ENCODE measurements at places on chromosomes 5 and 9. TPM values are rescaled to one million over a fixed set of nuclear protein-coding genes. Genes with fewer than 3 reads are reported as not detected.

The SEMA6A gene
- 65.3 TPM for total RNA-seq

The SPATA9 gene
- total RNA-seq: not detected

The PIP5KL1 gene
- 3.2 TPM for total RNA-seq

The HAVCR2 gene
- total RNA-seq: 1.8 TPM

The CBY3 gene
- total RNA-seq: not detected

The SUSD1 gene
- 44.2 TPM for total RNA-seq

The FOXD4L3 gene
- total RNA-seq: not detected

The ABCA1 gene
- 64.8 TPM for total RNA-seq

The PCDHA2 gene
- total RNA-seq: 2.4 TPM

The DOK3 gene
- total RNA-seq: 4.8 TPM

The NEUROG1 gene
- total RNA-seq: 5.9 TPM

The OR1J1 gene
- total RNA-seq: not detected

The SLIT3 gene
- 32.4 TPM for total RNA-seq

The PCDHGC4 gene
- total RNA-seq: 25.1 TPM

The PTPRD gene
- total RNA-seq: 244 TPM

The LCN10 gene
- total RNA-seq: 1.4 TPM
